KBM-7 (cell line): ENCODE measurements at places on chromosomes 2 and 18.
A peak's percentile ranks its signal among the peaks of the same experiment; 100 is the strongest.

- no peak for DNase-seq
Observed at GRCh38 chr2:132953771-132954170, 283.8 kb upstream of the LYPD1 start.

DNA sequence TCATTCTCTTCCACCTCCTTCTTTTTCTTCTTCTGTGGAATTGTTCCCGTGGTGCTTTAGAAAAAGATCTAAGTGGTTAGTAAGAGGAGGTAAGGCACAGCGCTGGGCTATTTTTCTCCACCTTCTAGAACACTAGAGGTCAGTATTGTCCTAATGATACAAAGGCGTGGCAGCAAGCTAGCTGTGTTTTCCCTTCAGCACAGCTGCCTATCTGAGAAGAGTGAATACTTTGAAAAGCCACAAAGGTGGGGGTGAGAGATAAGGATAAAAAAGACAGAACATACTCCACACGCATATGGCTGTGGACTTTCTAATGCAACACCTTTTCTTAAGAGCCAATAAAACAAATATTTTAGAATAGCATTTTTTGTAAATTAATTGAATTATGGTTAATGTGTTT lies 2.1 kb downstream of the CNTNAP5 start:
- DNase-seq: peak; percentile 78

GRCh38 chr2:98269274-98269673 lies 77.0 kb upstream of the CNGA3 start:
- DNase-seq: peak; percentile 68

DNA sequence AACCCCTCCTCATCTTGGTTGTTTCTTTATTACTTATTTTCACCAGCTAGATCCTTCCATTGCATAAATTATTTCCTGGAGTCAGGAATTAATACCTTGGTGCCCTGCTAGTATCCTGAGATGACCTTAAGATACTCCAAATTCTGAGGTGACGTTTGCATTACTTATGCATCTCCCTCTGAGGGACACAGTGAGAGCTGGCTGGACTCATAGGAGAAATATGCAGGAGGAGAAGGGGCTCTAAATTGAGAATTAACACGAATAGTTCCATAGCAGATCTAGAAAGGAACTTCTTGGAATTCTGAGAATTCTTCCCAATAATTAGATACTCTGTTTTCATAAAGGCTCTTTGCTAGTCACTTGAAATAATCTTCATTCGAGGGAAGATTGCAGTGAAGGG lies 310.6 kb upstream of the ZEB2 start:
- no peak for DNase-seq

DNA sequence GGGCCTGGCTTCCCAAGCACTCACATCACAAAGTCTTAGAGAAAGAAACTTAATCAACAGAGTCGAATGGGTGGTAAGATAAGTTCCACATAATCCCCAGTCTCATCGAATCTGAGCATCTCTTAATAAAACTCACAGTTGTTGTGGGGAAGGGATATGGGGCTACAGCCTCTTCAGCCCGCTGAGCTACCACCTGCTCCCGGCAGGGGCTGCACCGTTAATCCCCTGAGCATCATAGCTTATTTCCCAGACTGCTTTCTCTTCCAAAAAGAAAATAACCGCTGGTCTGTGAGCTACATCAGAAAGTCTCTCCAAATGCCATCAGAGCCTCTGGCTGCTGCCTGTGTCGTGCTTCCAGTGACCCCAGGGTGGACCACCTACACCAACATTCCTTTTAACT lies 139.4 kb upstream of the CELF4 start:
- no peak for DNase-seq

GRCh38 chr2:68121873-68122679 lies 35.6 kb upstream of the PNO1 start:
- DNase-seq: peak; percentile 75

DNA sequence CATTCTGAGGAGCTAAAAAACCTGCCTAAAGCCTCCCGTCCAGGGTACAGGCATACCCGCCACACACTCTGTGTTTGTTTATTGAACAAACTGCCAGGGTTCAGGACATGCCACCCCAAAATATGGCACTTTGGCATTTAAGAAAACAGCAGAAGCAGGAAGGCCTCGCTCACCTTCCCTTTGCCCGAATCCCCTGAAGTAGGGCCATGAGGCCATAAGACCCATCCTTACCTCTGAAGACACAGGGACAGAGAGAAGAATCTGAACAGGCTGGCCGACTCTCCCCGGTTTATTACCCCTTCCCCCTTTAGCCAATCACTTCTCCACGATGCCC lies 1.7 kb upstream of the NEURL3 start:
- no peak for DNase-seq

DNA sequence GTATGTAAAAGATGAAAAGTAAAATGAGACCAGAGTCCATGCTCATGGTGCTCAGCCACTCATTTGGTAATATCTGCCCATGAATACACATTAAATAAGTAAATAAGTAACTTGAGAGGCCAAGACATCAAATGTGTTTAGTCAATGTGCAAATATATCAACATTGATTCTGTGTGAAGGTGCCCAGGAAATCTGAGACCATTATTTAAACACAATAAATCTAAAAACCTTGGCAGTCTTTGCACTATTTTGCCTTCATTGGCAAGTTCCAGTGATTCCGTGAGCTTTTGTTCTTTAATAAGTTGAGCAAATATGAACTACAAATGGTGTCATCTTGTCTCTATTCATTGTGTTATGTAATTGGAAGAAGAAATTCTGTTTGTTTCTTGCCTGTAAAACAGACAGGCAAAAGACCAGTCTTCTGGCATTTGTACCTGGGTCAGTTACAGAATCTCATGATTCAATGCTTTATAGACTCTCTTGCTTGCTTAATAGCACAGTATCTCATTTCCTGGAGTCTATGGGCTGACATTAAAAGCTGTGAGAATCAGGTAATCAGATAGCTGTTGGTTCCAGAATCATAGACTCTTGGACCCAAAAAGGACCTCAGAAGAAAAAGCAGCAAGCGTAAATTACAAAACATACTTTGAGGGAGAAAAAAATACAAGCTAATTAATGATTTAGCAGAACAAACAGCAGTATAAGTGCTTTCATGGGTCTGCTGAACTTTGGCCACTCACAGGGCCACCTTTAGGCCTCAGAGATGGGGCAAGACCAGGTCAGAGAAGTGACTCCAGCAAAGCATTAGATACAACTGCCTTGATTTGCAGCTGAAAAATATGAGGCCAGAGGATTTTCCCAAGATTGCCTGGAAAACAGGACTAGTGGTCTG lies 20.0 kb upstream of the SERPINB3 start:
- DNase-seq: no peak

DNA sequence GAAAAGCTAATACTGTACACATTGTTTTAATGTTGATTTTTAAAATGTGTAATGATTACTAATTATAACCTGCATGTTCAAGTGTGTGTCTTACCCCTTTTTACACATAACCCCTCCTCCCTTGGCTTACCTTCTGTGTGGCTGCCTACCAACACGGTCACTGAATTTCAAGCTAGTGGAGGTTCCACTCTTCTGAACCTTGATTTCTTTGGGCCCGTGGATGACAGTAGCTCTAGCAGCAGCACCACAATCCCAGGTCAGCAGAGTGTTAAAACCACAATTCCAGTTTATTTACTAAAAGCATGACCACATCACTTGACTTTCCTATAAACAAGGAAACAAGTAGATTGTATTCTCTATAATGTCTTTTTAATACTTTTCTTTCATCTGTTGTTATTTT lies 56.9 kb downstream of the AFTPH start:
- no peak for DNase-seq

DNA sequence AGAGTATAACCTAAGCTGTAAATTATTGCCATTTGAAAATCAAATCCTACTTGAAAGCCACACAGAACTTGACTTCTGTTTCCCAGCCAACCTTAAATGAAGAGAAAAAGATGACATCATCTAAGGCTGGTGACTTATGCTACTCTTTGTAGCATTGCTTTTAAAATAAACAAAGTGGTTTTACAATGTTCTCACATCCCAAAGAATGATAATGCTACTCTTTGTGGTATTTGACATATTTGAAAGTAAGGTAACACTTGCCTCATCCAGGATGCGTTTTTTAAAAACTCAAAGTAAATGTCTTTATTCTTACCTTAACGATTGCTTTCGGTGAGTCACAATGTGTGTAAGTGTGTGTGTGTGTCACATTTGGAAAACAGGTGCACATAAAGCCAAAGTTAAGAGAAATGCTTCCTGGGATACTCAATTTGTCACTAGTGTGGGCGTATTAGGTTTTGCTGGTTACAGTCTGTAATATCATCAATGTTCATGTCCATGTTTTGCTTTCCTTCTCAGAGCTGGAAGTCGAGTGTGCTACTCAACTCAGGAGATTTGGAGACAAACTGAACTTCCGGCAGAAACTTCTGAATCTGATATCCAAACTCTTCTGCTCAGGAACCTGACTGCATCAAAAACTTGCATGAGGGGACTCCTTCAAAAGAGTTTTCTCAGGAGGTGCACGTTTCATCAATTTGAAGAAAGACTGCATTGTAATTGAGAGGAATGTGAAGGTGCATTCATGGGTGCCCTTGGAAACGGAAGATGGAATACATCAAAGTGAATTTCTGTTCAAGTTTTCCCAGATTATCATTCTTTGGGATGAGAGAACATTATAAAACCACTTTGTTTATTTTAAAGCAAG lies 2.6 kb downstream of the PMAIP1 start:
- DNase-seq: no peak

DNA sequence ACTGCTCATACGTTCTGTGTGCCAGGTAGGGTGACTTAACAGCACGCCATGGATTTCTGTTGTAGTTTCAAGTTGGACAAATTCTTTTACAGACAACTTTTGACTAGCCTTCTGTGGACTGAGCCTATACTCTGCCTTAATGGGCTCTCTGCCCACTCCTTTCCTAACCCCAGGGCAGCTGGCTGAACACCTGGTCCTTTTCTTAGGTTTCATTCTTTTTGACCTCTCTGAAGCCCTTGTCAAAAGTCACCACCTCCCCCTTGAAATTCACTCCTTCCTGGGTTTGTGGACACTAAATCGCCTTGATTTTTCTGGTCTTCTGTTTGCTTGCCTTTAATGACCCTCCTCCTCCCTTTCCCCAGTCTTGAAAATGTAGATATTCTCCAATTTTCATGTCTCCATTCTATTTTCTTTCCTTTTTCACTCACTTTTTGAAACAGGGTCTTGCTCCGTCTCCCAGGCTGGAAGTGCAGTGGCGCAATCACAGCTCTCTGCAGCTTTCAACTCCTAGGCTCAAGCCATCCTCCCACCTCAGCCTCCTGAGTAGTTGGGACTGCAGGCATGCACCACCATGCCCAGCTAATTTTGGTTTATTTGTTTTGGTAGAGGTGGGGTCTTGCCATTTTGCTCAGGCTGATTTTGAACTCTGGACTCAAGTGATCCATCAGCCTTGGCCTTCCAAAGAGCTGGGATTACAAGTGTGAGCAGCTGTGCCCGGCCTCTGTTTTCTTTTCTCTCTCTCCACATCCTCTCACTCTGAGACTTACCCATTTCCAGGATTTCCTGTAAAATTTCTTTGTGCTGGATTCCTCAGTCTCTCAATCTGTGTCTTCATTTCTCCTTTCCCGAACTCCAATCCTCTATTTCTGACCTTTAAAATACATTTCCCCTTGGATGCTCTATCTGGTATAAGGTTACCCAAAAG lies 112.9 kb downstream of the PLB1 start:
- DNase-seq: no peak

GRCh38 chr18:10413722-10414121 lies 40.7 kb upstream of the APCDD1 start:
- DNase-seq: no peak

GRCh38 chr18:48693625-48694262 lies 154.9 kb downstream of the CTIF start:
- no peak for DNase-seq

DNA sequence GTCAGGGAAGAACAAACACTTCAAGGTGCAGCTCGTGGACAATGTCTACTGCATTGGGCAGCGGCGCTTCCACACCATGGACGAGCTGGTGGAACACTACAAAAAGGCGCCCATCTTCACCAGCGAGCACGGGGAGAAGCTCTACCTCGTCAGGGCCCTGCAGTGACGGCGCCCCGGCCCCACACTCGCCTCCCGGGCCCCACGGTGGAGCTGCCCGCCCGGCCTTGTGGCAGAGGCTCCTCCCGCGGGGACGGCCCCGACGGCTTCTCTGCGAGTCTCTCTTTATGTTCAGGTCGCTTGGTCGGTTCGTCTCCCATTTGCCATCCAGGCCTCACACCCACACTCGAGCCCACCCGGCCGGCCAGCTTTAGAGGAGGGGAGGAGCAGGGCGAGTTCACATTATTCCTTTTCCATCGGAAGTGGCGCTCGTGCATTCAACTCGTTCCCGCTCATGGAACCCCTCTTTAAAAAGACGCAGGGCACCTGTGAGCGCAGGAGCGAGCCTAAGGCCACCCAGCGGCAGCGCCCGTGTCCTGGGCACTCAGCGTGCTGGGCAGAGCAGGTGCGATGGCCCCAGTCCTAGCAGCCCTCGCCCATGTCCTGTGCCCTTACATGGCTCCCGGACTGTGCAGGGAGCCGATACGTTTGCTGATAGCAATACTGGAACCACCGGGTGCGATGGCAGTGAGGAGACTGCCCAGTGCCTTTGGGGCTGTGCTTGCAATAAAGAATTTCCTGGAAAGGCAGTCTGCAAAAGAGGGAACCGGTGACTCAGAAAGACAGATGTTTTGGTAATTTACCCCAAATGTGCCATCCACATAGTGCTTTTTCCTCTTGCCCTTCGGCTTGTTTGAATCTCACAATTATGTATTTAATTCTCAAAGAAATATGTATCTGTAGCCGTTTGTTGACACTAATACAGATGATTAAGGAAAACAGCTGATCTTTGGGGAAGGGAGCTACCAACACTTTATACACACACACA lies 148.6 kb downstream of the NCK2 start:
- no peak for DNase-seq

- DNase-seq: no peak
Observed at GRCh38 chr2:236748801-236749200, 179.2 kb downstream of the ACKR3 start.

DNA sequence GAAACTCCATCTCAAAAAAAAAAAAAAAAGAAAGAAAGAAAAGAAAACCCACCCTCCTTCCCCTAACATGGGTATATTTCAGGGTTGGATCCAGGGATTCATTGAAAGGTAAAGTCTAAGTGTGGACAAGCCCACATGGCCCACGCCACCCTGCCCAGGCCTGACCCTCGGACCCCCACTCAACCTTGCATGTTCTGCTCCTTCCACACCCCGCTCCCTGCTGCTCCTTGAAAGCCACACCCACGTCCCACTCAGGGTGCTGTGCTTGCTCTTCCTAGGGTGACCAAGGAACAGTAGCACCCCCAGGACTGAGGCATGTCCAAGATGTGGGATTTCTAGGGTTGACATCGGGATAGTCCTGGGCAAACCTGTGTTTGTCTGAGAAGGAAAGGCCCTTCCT lies 172.7 kb upstream of the MYCN start:
- no peak for DNase-seq
